ENCODE measurements at places on chromosomes 2 and 18.

DNA sequence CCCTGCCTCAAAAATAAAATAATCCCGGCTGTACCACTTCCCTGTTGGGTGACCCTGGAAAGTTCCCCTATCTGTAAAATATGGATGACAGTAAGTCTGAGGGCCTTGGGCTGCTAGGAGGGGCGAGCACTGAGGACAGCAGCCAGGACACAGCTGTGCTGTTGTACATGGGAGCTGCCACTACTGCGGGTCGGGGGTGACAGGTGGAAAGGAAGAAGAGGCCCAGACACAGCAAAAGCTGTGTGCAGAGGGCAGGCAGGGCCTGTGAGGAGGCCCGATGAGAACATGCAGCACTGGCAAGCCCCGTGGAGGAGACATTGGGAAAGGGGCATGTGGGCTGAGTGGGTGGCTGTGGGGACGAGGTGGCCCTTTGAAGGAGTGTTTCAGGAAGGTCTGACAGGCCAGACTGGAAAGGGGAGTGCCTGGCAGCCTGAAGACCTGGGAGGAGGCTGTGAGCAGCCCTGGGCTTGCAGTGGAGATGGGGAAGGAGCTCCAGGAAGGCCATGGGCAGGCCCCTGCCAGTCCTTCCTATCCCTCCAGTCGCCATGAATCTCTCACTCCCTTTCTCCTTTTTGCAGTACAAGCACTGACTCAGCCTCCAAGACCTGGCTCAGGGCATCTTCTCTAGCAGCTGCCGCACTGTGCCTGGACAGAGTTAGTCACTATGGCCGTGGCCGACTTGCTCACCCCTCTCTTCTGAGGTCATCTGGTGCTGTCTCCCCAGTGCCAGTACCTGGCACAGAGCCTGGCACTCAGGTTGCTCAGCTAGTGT is 28.9 kb upstream of the SEMA4C start:
- no peak for DNase-seq

- no peak for DNase-seq
Measured at GRCh38 chr2:222710736-222711135, 39.3 kb downstream of the MOGAT1 start.

DNA sequence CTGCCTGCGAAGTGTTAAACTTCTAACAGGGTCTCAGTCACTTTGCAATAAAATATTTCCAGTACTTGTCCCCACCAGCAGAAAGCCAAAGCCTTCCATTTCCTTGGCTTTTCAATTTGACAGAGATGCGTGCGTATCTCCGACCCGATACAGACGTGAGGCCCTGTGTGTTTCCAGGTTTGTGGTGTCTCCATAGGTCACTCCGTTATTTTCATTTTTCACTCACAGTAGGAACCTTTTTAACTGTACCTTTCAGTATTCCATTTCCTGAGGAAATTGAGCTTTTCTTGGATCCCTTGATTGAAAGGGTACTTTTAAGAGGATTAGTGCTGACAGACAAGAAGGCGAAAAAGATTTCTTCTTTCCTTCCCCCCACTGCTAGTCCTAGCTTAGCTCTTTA is 116.3 kb upstream of the TTN start:
- DNase-seq = no peak

DNA sequence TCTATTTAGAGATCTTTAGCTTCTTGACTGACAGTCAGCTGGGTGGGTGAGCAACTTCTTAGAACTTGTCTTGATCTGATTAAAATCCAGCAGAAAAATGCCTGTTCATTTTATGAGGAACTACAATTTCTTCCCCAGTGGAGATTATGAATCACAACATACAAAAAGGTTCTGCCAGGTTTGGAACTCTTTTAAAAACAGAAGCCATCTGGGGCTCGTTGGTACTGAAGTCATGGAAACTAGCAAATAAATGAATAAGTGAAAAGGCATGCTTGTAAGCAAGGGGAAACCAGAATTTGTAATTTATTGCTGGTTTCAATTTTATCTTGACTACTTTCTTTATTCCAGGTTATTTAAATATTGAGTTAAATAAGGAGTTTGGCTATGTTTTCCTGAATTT is 767.4 kb downstream of the MBD2 start:
- DNase-seq = no peak

DNA sequence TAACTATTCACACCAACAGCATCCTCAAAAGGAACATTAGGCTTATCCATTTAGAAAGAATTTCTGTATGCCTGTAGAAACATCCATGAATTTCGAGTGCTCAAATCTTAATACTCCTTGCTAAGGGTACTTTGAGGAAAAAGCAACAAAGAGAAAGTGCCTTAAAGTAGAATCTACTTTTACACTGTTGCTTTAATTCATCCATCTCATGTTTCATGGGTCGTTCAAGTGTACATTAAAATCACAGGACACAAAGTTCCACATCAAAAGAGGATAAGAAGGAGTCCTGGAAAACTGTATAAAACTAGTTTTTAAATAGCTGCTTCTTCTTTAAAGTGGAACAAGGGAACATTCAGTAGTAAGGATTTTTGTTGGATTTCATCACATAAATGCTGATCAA is 54.5 kb downstream of the LRP1B start:
- no peak for DNase-seq

All from HTR-8/SVneo (cell line).